Stimulated activated CD4-positive, alpha-beta T cell treated with anti-CD3 and anti-CD28 coated beads, Interleukin-2, amount 100 ng/mL, for 24 hours (primary cell): ENCODE measurements at places on chromosomes 7 and 10.

DNA sequence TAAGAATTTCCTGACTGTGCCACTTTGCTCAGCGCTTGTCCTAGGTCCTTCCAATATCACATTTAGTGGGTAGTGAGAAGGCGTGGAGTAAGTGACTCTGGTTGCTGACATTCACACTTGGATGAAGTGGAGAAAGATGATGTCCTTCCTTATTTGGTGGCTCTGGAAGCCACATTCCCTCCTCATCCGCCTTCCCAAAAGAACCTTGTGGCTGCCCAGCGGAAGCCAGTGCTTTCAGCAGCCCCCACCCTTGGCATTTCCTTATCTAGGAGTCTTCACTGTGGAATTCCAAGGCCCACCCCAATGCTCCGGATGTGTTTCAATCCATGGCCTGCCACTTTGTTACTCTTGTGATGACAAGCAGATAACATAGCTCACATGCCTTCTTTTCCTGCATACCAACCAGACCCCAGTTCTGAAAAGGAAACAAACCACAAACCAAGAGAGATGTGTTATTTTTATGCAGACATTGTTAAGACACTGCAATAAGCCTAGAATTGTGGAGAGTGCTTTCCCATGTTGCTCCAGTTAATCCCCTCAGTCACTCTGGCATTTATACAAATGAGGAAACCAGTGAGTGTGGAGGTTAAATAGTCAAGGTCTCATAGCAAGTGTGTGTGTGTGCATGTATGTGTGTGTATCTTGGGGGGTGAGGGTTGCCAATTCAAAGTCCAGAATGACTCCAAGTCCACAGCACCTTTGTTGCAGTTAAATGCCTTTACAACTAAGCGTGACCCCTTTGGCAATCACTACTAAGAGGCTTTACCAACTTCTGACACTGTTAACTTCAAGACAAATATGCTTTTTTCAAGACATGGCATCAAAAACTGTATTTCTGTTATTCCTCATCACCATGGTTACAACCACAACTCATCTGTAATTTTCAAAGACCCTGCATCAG lies 10.3 kb upstream of the ANKRD1 start:
- DNase-seq, result no peak

- no peak for DNase-seq
Observed at GRCh38 chr10:115921795-115922194, 351.2 kb downstream of the GFRA1 start.

DNA sequence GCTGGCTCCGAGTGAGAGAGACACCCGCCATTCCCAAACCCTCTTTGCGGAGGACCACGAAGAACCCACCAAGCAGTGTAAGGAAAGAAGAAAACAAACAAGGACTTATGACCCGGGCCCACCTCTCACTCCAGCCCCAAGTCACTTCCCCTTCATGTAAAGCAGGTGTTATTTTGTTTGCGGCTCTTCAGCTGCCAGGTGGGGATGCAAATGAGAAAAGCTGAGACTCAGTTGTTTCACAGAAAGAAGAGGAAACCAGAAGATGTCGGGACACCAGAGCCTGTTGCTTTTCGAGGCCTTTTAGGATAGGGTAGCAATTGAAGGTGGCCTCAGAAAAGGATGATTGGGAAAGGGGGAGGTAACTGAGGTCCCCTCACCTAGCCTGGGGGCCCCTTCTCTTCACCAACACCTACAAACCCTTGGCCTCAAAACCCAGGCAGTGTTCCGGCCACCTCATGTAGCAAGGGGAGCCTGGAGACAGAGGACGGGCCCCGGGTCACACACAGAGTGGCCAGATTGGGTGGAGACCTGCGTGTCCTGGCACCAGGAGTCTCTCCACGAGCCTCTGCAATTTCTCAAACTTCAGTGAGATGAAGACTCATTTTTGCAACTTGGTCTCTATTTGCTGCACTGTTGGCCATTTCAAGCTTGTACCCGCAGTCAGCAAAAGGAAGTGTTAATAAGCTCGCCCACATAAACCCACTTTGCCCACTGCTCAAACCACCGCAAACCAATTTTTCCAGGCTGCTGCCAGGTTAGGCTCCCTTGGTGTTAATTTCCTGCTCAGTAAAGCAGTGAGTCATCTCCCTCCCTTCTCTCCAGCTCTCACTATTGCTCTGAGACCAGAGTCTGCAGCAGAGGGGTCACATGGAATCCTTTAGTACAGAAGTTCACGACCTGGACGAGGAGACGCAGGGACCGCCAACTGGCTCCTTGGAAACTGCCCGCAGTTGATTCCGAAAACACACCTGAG lies 45.5 kb downstream of the AOC1 start:
- DNase-seq, result peak; percentile 49

DNA sequence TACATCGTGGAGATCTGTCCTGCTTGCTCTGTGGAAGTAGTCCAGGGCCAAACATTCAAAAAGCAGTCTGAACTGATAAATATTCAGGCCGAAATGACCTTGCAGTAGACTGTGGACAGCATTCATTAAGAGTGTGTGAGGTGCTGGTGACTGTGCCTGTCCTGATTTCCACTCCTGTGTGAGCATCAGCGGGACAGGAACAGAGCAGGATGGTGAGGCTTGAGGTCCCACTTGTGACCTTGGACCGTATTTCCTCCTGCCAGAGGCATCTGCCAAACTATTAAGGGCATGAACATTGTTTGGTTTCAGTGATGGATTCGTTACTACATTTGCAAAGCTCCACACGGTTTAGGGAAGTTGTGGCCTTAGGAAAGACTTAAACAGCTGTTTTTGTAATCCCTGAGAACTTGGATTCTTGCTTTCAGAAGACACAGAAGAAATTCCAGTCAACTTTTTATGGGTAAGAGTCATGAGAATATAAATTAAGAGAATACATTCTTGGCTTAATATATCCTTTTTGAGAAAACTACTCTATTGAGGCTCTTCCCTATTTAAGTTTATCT lies 32.8 kb downstream of the CCNY start:
- no peak for DNase-seq

DNA sequence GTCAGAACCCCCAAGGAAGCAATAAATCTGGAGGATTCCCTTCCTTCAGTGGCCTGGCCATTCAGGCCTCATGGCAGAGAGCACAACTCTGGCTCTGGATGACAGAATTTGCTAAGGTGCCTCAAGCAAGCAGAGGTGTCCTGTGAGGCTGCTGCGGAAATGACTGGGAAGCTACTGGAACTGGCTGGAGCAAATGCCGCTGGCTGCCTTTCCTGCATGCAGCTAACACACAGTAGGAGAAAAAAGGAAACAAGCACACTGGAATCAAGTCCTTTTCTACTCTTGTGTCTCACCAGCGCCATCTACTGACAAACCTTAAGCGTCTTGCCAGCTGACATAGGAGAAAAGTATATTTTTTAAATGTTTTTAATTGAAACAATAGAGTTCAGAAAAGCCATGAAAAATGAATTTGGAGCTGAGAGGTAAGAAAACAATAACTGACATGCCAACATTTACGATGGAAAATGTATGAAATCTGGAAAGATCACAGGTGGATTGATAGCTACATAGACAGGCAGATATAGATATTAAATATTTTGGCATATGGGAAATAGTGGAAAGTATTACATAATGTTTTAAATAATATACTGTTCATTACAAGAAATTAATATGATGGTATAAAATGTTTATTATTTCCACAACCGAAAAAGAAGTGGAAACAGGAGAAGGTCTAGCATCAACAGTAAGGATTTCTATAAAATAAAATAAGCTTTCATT lies 951.6 kb downstream of the ANKRD7 start:
- peak; percentile 6 for DNase-seq

DNA sequence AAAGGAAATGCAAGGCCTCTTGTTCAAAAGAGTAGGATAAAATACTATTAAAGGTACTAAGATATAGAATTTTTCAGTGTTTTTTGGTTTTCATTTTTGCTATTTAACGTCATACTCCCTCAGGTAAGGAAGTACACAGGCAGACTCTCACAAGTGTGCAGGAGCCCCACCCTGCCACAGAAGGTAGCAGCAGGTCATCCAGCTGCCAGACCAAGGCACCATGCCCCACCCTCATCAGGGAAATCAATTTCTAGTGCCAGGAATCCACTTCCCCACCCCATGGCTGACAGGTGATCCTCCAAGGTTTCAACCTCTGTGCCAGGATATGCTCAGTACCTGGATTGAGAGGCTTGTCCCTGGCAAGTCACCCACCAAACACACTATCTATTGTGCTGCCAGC lies 712.9 kb downstream of the SORCS3 start:
- DNase-seq, result no peak

- no peak for DNase-seq
Observed at GRCh38 chr10:90195288-90195840, 494.0 kb downstream of the KIF20B start.

- DNase-seq, result no peak
Observed at GRCh38 chr7:139427029-139427420, 56.4 kb downstream of the KLRG2 start.
